Mesendoderm (in vitro differentiated cells): ENCODE measurements at places on chromosomes 5 and 9.

GRCh38 chr5:141877356-141878185 is 639 bp downstream of the PCDH1 start:
- H3K4me1 ChIP-seq = peaks cover 27% of the 10 kb centered on the region
- peak overlapping the region; percentile 23 for H3K4me3 ChIP-seq
- peak overlapping the region; percentile 19 for H3K27ac ChIP-seq
- H3K27me3 ChIP-seq = no peaks in the 10 kb centered on the region
- H3K36me3 ChIP-seq = no peaks in the 10 kb centered on the region

GRCh38 chr5:78809444-78809843 is 160.9 kb upstream of the LHFPL2 start:
- no peaks in the 10 kb centered on the region for H3K4me1 ChIP-seq
- no peaks in the 10 kb centered on the region for H3K27me3 ChIP-seq
- H3K27ac ChIP-seq = no peak overlapping the region
- H3K4me3 ChIP-seq = no peak overlapping the region
- no peak for DNase-seq

DNA sequence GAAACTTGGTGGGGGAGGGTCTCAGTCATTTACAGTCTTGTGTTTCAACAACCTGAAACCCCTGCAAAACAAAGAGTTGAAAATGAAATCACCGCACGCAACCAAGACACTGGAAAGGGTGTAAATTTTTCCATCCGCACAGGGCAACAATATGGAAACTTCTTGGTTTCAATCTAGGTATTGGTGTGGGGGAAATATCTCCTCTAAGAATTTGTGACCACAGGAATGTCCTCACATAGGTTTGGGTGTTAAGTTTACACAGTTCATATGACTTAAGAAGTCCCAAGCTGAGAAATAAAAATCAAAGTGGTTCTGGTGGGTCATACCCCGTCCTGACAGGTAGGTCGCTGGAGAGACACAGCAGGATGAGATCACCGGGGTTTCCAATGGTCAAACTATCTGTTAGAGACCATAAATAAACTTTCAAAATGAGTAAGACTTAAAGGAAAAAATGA is 51.9 kb upstream of the PIP5K1B start:
- H3K4me3 ChIP-seq = no peak overlapping the region
- no peak overlapping the region for H3K27ac ChIP-seq
- no peaks in the 10 kb centered on the region for H3K27me3 ChIP-seq
- no peak for DNase-seq
- no peaks in the 10 kb centered on the region for H3K36me3 ChIP-seq

GRCh38 chr5:116388564-116389258 is 185.9 kb downstream of the SEMA6A start:
- no peak overlapping the region for H3K27ac ChIP-seq
- peak; percentile 49 for DNase-seq

GRCh38 chr9:97803167-97804058 is 49.6 kb upstream of the FOXE1 start:
- peak overlapping the region; percentile 55 for H3K4me3 ChIP-seq
- no peak overlapping the region for H3K27ac ChIP-seq
- DNase-seq = peak; percentile 72
- peaks cover under 1% of the 10 kb centered on the region for H3K4me1 ChIP-seq
- H3K27me3 ChIP-seq = no peaks in the 10 kb centered on the region

DNA sequence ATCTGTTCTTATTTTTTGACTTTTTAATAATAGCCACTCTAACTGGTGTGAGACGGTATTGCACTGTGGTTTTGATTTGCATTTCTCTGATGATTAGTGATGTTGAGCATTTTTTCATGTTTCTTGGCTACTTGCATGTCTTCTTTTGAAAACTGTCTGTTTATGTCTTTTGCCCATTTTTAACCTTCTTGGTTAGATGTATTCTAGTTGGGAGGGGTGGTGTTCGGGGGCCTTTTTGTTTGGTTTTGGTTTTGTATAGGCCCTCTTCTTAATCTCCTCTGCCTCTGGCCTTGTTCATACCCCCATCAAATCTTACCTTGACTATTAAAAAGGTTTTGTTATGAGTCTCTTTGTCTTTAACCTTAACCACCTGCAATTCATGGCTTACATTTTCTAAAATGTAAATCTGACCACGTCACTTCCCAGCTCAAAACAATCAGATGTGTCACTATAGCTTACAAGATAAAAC is 107.8 kb upstream of the NR4A3 start:
- no peak overlapping the region for H3K27ac ChIP-seq
- H3K4me3 ChIP-seq = no peak overlapping the region
- no peaks in the 10 kb centered on the region for H3K27me3 ChIP-seq
- no peaks in the 10 kb centered on the region for H3K4me1 ChIP-seq
- DNase-seq = no peak

- H3K27ac ChIP-seq = no peak overlapping the region
- no peaks in the 10 kb centered on the region for H3K4me1 ChIP-seq
- H3K4me3 ChIP-seq = no peak overlapping the region
- no peaks in the 10 kb centered on the region for H3K27me3 ChIP-seq
- no peaks in the 10 kb centered on the region for H3K36me3 ChIP-seq
These were observed 539.6 kb downstream of the LRRC70 start for GRCh38 chr5:63118221-63118620.

DNA sequence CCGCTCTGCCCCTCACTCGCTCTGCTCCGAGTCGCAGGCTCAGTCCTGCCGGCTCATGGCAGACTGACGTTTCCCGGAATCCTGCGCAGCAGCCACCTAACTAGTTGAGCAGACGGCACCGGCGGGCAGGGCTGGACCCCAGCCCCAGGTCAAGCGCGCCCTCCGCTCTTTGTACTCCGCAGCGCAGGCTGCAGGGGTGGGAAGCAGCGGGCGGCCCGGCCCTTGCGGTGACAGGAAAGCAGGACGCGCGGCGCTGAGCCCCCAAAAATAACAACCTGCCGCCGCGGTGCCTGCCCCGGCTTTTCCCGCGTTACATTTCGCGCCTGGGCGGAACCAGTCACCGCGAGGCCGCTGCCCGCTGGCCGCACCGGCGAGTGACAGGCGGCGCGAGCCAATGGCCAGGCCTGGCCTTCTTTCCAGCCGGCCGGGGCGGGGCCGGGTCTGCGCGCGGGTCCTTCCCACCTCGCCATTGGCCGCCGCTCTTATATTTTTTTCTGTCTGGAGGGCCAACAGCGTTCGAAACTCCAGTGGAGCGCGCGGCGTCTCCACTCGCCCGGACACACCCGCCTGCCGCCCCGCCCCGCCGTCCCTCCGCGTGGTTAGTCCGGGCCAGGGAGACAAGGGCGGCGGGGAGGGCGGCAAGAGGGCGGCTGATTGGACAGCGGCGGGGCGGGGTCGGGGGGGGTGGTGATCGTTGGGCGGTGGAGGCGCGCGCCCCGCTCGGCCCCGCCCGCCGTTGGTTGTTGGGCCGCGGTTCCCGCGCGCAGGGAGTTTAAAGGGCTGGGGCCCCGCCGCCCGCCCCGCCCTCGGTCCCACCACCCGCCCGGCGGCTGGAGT is at the start of gene ZNF367:
ZNF367 (minus strand) TSS at position 288 of the 837 bp plus-strand sequence. CDS start 338 bp downstream, outside the sequence.
- H3K27me3 ChIP-seq = no peaks in the 10 kb centered on the region
- H3K36me3 ChIP-seq = no peaks in the 10 kb centered on the region
- H3K4me3 ChIP-seq = peak within 1 kb of the TSS; percentile 90
- H3K27ac ChIP-seq = peak within 1 kb of the TSS; percentile 100

- H3K4me3 ChIP-seq = no peak overlapping the region
- H3K27ac ChIP-seq = no peak overlapping the region
- no peaks in the 10 kb centered on the region for H3K36me3 ChIP-seq
- no peak for DNase-seq
These were observed 37.8 kb downstream of the MEF2C start for GRCh38 chr5:88845081-88845697.

DNA sequence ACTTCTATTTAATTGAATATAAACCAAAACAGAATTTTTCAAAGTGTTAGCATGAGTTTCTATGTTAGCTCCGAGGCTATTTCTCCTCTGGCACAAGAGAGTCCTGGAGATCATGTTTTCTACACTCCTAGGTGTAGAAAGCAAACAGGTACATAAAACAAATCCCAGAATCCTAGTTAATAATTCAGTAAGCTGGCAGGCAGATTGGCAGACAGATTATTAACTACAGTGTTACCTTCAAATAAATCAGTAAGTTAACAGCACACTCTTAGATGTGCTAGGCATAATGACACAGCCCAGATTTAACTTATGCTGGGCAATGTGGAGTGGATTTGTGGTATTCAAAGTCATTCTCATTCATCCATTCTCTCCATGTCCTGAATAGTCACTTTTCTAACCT is 282.8 kb upstream of the RPS23 start:
- no peaks in the 10 kb centered on the region for H3K27me3 ChIP-seq
- no peaks in the 10 kb centered on the region for H3K36me3 ChIP-seq
- H3K4me1 ChIP-seq = no peaks in the 10 kb centered on the region
- DNase-seq = no peak
- H3K27ac ChIP-seq = no peak overlapping the region
